Stimulated activated naive B cell treated with anti-CD40 and anti-IgM and Interleukin-4, amounts not matched to agents 10 μg/mL and 1 μg/mL and 100 μg/mL, for 72 hours (primary cell): ENCODE measurements at places on chromosomes 16 and 17.

- H3K4me1 ChIP-seq = peaks cover 73% of the 10 kb centered on the region
- no peaks in the 10 kb centered on the region for H3K27me3 ChIP-seq
Measured at GRCh38 chr16:10896723-10897122, 19.7 kb downstream of the CIITA start.

DNA sequence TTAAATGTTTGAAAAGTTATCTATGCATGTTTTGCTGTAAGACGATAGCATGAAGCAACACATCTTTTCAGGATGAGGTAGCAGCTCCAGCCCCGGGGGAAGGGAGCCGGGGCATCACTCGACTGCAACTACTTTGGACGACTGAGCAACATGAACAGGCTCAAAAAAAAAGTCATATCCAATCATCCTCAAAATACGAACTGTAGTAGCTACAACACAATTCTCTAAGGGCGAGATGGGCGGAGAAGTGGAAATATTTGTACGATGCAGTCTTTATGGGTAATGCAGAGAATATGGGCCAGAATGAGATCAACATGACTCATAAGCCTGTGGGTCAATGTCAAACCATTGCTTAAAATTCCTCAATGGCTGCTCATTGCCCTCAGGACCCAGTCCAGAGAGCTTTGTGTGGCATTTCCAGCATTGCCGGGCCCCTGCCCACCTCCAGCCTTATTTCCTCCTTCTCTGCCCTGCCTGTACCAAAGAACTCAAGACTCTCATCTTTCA is 17.7 kb upstream of the SMURF2 start:
- no peak overlapping the region for H3K4me3 ChIP-seq
- DNase-seq = no peak
- no peak overlapping the region for H3K27ac ChIP-seq
- no peaks in the 10 kb centered on the region for H3K27me3 ChIP-seq

GRCh38 chr16:67683767-67684166 is 17.2 kb downstream of the C16orf86 start:
- H3K27me3 ChIP-seq = no peaks in the 10 kb centered on the region
- DNase-seq = no peak
- H3K36me3 ChIP-seq = peaks cover 19% of the 10 kb centered on the region
- no peak overlapping the region for H3K4me3 ChIP-seq

DNA sequence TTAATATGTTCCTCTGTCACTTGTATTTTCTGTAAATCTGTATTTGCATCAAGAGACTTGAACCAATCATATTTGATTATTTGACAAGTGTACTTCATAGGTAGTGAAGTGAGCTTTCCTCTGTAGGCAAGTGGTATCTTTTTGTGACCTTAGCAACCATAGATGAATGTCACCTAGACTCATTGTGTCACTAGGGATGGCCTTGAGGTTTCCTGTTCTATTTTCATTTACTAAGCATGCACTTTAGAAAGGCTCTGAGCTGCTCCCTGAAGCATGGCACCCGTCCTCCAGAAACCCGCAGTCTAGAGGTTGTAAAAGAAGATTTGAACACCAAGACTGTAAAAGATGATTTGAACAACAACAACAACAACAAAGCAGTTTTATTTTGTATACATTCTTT is 151.7 kb downstream of the PRKCB start:
- H3K4me3 ChIP-seq = peak overlapping the region; percentile 12
- DNase-seq = peak; percentile 43
- no peaks in the 10 kb centered on the region for H3K27me3 ChIP-seq
- peaks cover 35% of the 10 kb centered on the region for H3K36me3 ChIP-seq
- H3K4me1 ChIP-seq = peaks cover 33% of the 10 kb centered on the region
- H3K27ac ChIP-seq = peak overlapping the region; percentile 48

DNA sequence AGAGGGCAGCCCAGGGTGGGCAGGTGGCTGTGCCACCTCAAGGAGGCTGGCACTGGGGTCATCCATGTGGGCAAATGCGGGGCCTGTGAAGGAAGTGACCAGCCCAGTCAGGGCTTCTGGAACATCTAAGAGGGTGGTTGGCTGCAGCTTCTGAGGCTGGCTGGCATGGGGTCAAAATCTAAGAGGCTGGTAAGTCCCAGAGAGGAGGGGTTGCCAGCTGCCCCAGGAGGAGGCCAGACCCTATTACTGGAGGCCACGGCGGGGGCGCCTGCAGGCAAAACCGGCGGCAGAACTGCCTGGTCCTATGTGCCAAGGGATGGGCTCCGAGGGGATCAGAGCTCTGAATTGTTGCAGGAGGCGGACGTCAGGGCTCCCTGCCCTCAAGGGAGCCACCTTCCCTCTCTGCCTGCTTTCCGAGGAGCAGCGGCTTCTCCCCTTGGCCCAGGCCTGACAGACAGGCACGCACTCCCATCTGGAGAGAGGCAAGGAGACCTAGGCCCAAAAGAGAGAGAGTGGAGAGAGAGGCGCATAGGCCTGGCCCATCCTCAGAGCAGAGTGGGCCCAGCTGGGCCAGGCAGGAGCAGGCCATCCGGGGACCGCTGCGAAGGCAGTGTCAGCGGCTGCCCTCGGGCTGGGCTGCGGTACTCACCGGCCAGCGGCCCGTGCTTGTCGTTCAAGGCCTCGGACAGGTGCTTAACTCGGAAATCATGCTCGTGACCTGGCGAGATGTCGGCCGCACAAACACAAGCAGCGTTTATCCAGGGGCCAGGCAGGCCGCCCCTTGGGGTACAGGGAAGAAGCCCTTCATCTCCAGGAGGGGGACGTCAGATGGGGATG is 10.9 kb downstream of the ZACN start:
- H3K4me1 ChIP-seq = no peaks in the 10 kb centered on the region
- H3K36me3 ChIP-seq = peaks cover 59% of the 10 kb centered on the region
- no peaks in the 10 kb centered on the region for H3K27me3 ChIP-seq
- H3K4me3 ChIP-seq = no peak overlapping the region

DNA sequence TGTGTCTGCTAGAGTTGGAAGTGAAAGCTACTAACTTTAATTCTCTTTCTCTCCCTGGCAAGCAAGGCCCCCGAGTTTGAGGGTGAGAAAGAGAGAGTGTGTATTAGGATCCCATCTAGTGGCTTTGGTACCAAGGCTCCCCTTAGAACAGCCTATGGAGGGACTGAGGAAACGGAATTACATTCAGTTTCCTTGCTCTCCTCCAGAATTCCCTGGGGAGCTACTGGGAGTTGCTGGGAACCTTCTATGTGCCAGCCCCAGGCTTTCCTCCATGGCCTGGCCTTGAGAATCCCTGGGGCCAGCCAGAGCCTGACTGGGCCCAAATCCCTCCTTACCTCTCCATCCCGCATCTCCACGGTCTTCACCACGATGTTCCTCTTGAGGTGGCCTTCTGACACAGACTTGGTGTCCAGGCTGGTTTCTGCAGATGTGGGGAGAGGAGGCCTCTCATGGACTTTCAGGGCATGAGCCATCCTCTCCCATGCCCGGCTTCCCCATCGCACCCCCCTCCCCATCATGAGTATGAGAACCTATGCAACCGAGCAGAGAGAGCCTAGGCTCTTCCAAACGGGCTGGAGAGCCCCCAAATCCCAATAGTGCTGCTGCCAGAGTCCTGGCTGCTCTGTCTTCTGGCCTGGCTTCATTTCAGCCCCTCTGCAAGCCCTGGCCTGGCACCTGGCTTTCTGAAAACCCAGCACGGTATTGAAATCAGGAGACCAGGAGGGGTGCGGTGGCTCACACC is 7.4 kb downstream of the GFAP start:
- H3K36me3 ChIP-seq = no peaks in the 10 kb centered on the region
- peaks cover 14% of the 10 kb centered on the region for H3K4me1 ChIP-seq
- no peak overlapping the region for H3K4me3 ChIP-seq
- H3K27ac ChIP-seq = no peak overlapping the region
- DNase-seq = no peak

DNA sequence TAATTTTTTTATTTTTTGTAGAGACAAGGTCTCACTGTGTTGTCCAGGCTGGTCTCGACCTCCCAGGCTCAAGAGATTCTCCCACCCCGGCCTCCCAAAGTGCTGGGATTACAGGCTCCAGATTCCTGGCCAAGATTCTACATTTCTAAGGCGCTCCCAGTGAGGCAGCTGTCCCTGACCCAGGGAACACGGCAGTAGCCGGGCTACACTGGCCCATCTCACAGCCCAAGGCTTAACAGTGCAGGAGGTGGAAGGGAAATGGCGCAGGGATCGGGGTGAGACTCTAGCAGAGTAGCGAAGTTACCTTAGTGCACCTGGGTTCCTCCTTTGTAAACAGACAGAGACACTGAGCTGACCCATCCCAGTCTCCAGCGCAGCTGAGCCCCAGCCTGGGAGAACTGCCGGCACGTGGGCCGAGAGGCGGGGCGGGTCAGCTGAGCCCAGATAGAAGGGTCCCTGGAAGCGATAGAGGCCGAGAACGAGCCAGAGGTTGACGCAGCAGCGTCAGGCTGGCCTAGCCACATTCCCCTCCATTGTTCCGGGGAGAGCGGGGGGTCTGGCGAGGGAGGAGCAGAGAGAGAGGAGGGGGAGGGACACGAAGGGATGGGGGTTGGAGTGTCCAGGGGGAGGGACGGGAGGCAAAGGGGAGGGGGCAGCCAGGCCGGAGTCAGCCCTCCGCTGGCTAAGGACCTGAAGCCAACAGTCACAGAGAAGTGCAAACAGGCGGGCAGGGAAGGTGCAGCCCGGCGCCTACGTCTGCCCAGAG is 2.5 kb downstream of the CARHSP1 start:
- H3K27ac ChIP-seq = peak overlapping the region; percentile 21
- peaks cover 31% of the 10 kb centered on the region for H3K36me3 ChIP-seq
- peak overlapping the region; percentile 80 for H3K4me3 ChIP-seq
- peaks cover 85% of the 10 kb centered on the region for H3K4me1 ChIP-seq
- no peak for DNase-seq

GRCh38 chr17:4073983-4074830 is 68.6 kb downstream of the ZZEF1 start:
- DNase-seq = peak; percentile 79
- peak overlapping the region; percentile 72 for H3K4me3 ChIP-seq
- H3K4me1 ChIP-seq = peaks cover 24% of the 10 kb centered on the region

DNA sequence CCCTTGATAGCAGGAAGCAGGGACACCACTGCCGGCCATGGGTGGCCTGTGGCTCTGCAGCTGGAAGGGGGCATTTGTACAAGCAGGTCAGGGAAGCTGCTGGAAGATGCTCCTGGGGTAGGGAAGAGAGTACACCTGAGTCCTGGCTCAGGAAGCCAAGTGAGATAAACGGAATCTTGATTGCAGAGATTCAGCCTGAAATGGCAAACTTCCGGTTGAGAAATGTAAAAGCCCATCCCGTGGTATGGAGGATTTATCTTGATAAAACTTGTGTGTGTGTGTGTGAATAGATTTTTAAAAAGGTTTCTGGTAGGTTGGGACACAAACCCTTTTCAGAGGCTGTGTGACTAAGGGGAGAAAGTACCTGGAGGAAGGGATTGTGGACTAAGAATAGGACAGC is 29.6 kb downstream of the C17orf100 start:
- H3K4me3 ChIP-seq = no peak overlapping the region
- H3K4me1 ChIP-seq = peaks cover 16% of the 10 kb centered on the region
- no peak overlapping the region for H3K27ac ChIP-seq
- H3K36me3 ChIP-seq = peaks cover 11% of the 10 kb centered on the region

- no peaks in the 10 kb centered on the region for H3K27me3 ChIP-seq
- no peak overlapping the region for H3K4me3 ChIP-seq
- no peak overlapping the region for H3K27ac ChIP-seq
- H3K36me3 ChIP-seq = peaks cover 65% of the 10 kb centered on the region
Measured at GRCh38 chr17:80791758-80792284, 199.8 kb upstream of the CHMP6 start.

DNA sequence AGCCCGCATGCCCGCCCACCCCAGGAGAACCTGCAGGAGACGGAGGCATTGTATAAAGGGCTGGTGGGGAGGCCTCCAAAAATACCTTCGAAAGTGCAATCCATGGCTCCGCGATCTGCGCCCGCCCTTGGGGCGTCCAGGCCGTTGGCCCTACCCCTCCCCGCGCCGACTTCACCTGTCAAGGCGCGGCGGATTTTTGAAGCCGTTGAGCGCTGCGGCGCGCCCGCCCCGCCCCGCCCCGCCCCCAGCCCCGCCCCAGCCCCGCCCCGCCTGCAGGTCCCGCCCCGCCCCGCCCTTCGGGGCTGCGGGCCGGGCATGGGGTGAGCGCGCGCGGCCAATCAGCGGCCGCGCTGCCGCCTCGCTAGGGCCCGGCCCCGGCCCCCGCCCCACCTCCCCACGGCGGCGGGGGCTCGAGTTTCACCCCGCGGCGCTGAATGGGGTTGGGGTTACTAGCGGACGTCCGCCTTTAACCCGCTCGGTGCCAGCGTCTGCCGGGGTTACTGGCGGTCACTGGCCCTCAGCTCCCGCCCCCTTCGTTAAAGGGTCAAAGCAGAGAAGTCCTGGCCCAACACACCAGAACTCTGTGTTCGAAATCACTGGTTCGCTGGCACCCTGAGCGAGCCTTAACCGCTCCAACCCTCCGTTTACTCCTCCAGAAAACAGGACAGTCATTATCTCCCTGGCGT is 13.2 kb downstream of the SREBF1 start:
- no peaks in the 10 kb centered on the region for H3K27me3 ChIP-seq
- peak; percentile 69 for DNase-seq
- peaks cover 68% of the 10 kb centered on the region for H3K36me3 ChIP-seq
- H3K27ac ChIP-seq = peak overlapping the region; percentile 94
- peaks cover 93% of the 10 kb centered on the region for H3K4me1 ChIP-seq

DNA sequence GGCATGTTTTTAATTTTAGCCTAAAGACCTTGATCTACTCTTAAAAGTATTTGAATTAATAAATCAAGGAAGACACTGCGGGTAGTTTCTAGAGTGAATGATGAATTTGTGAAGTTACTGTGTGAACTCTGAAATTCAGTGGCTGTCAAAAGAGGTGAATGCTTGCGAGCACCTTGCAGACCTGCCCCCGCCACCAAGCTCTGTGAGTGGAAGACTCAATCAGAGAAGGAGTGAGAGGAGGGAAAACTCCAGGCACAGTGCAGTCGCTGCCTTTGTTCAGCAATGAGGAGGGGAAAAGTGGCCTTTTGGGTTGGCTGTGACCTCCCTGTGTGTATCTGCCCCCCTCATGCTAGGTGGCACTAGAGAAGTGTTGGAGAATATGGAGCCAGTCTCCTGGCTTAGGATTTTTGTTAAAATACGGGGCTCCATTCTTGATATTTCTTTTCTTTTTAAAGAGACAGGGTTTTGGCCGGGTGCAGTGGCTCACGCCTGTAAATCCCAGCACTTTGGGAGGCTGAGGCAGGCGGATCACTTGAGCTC is 53.0 kb downstream of the LDHD start:
- H3K27ac ChIP-seq = no peak overlapping the region
- no peak overlapping the region for H3K4me3 ChIP-seq
- peaks cover 16% of the 10 kb centered on the region for H3K4me1 ChIP-seq
- peaks cover 66% of the 10 kb centered on the region for H3K27me3 ChIP-seq
- H3K36me3 ChIP-seq = no peaks in the 10 kb centered on the region
